Left cardiac atrium (tissue), 4 donors: ENCODE measurements at places on chromosomes 4 and X. TPM values are rescaled to one million over a fixed set of nuclear protein-coding genes. Genes with fewer than 3 reads are reported as not detected.
A peak's percentile ranks its signal among the peaks of the same experiment; 100 is the strongest.

The IL2RG gene
- 1.8 TPM for total RNA-seq

The FAM199X gene
- total RNA-seq, result 11.7 TPM

The RENBP gene
- 14.7 TPM for total RNA-seq

The EGFL6 gene
- 0.13 TPM for total RNA-seq

The PABPC1L2B gene
- total RNA-seq, result not detected

- no peak for DNase-seq
These were observed 88.8 kb upstream of the PCDH18 start for GRCh38 chr4:137621056-137621455.

GRCh38 chrX:126994032-126994600 lies 174.6 kb downstream of the PRR32 start:
- DNase-seq, result peak; percentile 21

DNA sequence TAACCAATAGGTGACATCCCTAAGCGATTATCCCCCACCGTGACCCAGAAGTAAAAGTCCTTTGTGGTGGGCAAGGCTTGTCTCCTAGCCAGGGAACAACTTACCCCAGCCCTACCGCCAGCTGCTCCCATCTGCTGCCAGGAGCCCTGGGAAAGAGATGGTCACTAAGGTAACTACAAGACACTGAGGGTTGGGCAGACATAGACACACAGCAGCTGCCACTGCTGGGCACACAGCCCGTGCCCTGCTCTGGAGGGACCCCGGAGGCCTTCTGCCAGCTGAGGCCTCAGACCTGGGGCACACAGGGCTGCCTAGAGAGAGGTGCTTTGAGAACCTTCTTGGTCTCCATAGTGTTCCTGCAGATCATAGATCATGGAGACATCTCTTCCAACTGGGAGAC lies 53.0 kb upstream of the PROM1 start:
- DNase-seq, result no peak

- no peak for DNase-seq
These were observed 147.5 kb upstream of the TTC29 start for GRCh38 chr4:147093206-147093605.

DNA sequence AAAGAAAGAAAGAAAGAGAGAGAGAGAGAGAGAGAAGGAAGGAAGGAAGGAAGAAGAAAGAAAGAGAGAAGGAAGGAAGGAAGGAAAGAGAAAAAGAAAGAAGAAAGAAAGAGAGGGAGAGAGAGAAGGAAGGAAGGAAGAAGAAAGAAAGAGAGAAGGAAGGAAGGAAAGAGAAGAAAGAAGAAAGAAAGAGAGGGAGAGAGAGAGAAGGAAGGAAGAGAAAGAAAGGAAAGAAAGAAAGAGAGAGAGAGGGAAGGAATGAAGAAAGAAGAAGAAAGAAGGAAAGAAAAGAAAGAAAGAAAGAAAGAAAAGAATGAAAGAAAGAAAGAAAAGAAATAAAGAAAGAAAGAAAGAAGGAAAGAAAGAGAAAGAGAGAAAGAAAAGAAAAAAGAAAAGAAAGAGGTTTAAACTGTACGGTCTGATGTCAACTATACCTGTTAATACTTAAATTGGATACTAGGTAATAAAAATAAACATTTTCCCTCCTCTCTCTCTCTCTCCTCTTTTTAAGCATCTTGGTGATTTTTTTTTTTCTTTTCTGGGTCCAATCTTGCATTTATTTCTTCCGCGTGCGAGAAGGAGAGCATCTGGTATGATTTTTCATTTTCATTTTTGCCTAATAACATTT lies 93.8 kb downstream of the CRLF2 start:
- no peak for DNase-seq

- no peak for DNase-seq
These were observed 336.9 kb upstream of the TRAM1L1 start for GRCh38 chr4:117422297-117422696.

DNA sequence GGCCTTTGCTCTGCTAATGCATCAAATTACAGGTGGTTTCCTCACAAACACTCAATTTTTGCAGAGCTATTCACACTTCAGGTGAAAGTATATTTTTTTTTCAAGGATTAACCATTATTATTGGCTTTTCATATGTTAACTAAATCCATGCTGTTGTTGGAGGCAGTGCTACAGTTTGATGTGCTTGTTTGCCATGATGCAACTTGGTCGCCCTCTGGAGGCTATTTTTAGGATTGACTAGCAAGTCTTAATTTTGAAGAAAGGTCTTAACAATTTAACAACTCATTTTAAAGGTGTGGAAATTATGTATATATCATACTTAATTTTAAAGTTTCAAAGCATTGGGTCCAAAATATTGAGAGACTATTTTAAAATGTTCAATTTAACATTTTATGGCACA lies 168.8 kb upstream of the FAM47A start:
- no peak for DNase-seq

- DNase-seq, result no peak
These were observed 44.7 kb downstream of the SLC10A7 start for GRCh38 chr4:146477054-146477453.

- no peak for DNase-seq
These were observed 179.0 kb downstream of the SPCS3 start for GRCh38 chr4:176498617-176499256.

- no peak for DNase-seq
These were observed 21.6 kb downstream of the IRF2 start for GRCh38 chr4:184452740-184453139.
